BE2C (cell line): ENCODE measurements at places on chromosomes 7 and 10.

- DNase-seq = no peak
These were observed 283.5 kb downstream of the ABCA13 start for GRCh38 chr7:48454750-48455192.

DNA sequence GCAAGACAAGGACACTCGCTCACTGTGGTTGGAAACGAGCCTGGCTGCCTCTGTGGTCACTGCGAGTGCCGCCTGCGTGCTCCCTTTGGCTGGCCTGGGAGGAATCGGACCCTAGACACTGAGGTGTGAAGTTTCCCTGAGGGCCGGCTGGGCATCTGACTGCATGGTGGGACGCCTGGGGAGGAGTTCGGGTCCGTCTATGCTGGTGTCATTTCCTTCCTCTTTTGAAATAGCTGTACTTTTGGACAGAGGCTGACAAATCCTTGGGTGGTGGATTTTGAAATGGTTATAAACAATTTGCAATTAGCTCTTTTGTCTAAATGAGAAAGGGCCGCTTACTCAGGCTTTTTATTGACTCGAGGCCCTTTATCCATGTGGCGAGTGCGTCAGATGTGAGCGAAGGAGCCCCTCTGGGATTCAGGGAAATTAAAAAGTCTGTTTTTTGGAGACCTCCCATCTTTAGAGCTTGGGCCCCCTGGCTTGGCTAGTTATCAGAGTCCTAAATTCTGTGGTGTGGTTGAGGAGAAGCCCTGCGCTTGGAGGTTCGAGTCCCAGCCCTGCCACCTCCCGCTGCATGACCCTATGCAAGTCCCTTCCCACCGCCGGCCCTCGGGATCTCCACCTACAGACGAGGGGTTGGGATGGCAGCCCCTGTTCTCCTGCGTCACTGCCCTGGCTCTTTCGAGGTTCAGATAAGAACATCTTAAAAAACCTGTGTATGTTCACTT is 147.1 kb downstream of the RGS10 start:
- DNase-seq = no peak

GRCh38 chr7:116576350-116577319 is 51.8 kb downstream of the CAV1 start:
- no peak for DNase-seq

DNA sequence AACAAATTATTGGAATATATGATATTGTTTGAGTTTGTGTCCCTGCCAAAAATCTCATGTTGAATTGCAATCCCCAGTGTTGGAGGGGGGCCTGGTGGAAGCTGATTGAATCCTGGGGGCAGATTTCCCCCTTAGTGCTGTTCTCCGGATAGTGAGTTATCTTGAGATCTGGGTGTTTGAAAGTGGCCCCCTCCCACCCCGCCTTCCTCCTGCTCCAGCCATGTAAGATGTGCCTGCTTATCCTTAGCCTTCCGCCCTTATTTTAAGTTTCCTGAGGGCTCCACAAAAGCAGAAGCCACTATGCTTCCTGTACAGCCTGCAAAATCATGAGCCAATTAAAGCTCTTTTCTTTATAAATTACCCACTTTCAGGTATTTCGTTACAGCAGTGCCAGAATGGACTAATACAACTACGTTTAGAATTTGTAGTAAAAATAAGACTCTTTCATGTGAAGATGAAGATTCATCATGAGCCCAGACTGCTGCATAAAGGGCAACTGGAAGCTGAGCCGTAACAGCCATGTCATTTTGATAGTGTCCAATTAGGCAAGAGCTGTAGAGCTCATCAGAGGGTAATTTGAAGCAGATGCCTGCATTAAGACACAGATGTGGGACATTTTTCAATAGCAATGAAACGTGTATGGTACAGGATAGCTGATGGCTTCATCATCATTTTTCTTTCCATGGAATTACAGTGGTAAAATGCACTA is 1007.2 kb downstream of the REEP3 start:
- peak; percentile 32 for DNase-seq

DNA sequence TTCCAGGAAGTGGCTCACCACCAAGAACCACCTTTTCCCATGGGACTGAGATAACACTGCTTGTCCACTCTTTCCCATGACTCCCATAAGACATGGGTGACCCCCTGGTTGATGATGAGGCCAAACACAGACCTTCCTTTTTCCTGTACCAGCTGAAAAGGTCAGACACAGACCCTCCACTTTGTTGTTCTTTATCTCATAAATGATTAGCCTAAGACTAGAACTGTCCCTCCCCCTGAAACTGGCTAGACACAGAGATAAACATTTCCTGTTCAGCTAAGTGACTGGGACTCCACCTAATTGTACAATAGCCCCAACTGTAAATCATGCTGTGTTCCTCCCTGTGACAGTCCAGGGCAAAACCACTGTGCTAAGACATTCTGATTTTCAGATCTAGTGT is 8.2 kb upstream of the NRG3 start:
- no peak for DNase-seq

- no peak for DNase-seq
These were observed 48.8 kb downstream of the ADCYAP1R1 start for GRCh38 chr7:31100871-31101270.

DNA sequence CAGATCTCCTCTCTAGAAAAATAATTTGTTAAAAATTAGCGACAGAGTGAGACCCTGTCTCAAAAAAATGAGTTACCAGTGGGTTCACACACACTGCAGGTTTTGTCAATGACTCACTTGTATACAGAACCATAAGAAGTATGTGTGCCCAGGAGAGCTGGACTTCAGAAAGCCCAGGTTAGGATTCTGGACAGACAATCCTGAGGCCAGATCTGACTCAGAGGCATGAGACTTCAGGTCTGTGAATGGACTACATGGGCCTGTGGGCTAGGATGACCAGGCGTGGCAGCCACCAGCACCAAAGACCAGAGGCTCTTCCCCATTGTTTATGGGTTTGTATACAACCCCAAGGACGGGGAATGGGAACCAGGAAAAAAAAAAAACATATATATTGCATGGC is 9.3 kb upstream of the ZNF438 start:
- DNase-seq = no peak

GRCh38 chr7:87933605-87933952 is 472 bp upstream of the ADAM22 start:
- no peak for DNase-seq

DNA sequence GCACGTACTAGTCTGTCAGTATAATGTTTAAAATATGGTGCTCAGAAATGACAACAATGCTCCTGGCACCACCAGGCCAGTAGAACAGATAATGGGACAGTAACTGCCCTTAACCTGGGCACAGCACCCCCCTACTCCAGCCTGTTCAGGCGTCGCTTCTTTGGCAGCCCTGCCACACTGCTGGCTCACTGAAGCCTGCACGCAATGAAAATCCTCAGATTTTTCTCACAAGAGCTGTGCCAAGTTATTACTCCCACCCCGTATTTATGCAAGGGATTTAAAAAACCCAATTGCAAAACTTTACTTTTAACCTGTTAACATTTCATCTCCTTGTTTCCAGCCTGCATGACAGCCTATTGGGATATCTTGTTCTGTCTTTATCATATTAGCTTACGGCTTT is 56.6 kb upstream of the LAMB1 start:
- no peak for DNase-seq

- no peak for DNase-seq
These were observed 6.6 kb downstream of the FLNC start for GRCh38 chr7:128836729-128837348.

GRCh38 chr7:157502701-157503111 is 165.9 kb downstream of the DNAJB6 start:
- no peak for DNase-seq

DNA sequence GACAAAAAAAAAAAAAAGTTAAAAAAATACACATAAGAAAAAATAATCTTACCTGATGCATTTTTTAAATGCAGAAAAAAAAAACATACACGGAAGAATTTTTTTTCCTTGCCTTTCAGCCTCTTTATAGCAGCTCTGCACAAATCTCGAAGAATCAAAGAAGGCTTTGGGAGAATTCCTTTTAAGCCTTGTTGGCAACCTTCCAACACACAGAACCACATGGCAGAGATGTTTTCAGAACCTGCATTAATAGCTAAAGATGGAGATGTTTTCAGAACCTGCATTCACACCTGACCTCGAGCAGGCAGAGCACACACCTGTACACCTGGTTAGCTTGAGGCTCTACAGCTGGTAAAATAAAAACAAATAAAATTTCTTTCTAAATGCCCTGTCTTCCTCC is 65.6 kb downstream of the DOCK4 start:
- no peak for DNase-seq

GRCh38 chr7:90488220-90488619 is 18.8 kb downstream of the PTTG1IP2 start:
- DNase-seq = no peak

- no peak for DNase-seq
These were observed 16.9 kb upstream of the ANKRD1 start for GRCh38 chr10:90937645-90938258.

DNA sequence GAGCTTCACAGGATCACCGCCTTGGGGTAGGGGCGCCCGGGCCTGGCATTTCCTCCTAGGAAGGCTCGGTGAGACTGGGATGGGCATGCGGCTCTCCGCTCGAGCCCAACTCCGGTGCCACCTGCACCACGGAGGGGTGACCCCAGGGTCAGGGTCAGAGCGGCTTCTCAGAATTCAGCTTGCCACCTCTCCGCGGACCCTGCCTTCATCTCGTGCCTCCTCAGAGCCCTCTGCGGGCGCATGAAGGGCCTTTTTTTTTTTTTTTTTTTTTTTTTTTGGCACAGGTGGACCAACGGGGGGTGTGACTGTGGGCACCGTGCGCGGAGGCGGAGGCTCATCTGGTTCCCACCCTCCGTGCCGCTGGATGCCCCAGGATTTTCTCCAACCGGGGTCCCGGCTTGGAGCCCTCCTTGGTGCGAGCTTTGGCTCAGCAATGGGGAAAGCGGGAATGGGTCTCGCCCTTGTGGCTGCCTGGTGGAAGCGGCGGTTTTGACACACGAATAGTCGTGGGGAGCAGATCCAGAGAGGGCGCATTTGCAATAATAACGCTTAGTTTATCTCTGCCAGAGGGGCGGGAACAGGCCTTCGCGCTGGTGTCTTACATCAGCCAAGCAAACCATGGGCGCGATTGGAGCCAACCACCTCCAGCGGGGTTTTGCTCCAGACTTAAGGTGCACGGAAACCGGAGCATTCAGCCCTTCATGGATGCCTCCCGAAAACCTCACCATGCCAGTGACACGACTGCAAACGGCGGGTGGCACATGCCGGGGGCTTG is 5.0 kb upstream of the TNRC18 start:
- DNase-seq = peak; percentile 85

GRCh38 chr7:103387242-103387641 is 39.8 kb downstream of the PSMC2 start:
- DNase-seq = no peak

DNA sequence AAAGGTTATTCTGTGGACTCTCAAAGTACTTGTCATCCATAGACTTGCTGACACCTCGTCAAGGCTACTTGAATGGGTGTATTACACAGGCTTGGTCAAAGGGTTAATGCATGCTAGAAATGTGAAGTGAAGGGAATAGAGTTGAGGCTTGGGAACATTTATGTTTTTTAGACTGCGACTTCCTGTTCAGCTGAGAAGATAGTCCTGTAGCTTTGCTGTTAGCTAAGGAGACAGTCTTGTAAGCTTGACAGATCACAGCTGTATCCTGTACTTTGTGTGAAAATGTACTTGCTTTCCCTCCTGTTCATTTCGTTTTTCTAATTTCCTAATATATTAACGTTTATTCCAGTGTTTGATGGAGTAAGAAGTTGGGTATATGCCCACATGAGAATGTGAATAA is 52.1 kb downstream of the ADD3 start:
- DNase-seq = no peak

DNA sequence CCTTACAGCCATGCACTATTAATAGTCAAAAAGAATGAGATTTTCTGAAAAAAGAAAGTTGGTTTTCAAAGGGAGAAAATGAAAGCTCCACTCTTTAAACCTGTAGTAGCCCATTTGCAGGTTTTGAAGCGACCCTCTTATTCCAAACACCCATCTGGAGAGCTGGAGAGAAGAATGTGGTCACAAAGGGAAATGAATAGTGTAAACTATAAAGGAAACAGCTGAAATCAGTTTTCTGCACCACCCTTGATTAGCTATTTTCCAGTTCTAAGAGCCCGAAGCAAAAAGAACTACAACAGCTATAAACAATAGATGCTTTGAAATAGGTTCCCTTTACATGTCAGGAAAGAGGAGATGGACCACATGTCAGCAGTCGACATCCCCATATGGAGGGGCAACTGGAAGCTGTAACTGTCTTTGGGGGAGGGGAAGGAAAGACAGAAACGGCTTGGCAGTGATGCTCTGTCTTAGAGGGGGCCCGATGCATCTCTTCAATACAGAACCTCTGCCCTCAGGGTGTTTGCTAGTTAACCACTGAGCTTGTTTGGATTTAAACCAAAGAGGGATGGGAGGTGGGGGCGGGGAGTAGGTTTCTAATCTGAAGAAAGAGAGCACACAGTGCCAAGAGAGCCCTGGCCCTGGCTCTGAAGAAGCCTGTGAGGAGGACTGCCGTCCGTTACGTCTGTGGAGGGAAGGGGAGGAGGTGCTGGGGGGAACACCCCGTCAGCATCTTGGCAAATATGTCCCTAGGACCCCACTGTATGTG is 55.3 kb downstream of the CPVL start:
- no peak for DNase-seq

GRCh38 chr10:78326372-78326771 is 292.7 kb downstream of the RPS24 start:
- no peak for DNase-seq

- no peak for DNase-seq
These were observed 14.5 kb upstream of the ZNF862 start for GRCh38 chr7:149823631-149824199.

- DNase-seq = no peak
These were observed 28.7 kb upstream of the ADARB2 start for GRCh38 chr10:1766049-1766448.

DNA sequence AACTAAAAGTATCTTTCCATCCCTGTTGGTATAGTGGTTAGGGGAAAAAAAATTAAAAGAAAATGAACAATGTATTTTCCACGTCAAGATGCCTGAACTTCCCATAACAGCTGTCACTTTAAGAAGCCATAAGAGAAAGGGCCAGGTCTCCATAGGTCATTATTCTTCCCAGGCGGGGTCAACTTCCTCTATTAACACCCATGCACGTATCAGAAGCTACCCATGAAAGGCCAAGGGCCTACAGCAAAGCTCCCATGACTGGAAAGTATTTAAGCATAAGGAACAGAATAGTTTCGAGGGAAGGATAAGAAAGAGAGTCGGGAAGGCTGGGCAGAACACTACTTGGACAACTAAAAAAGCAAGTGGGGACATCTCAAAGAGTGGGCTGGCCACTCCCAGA is 40.1 kb downstream of the RBM28 start:
- DNase-seq = no peak

DNA sequence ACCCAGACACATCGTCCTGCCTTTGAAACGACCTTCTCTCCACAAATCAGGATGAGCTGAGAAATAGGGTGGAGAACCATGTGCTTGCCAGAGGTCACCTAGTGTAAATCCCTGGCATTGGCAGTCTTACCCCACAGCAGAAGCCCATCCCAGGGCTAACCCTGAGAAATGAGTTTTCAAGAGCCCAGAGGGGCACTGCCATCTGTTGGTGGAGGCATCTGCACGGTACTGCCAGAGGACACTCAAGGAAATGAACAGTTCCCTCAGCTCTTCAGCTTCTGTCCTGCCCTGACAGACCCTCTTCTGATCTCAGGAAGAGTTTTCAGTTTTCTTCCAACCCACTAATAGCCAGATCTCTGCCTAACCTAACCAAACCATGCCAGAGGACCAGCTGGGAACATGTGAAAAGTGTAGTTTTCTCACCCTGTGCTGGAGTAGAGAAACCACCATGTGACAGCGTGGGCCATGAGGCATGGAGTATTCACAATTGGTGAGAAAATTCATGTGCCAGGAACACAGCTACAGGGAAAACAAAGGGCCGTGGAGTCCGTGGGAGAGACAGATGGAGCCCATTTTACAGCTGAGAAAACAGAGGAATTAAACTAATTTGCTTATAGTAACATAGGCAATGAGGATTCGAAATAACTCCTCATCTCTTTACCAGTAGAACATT is 37.7 kb upstream of the ITPRID1 start:
- DNase-seq = no peak
